ENCODE measurements at places on chromosomes 3 and 15.

DNA sequence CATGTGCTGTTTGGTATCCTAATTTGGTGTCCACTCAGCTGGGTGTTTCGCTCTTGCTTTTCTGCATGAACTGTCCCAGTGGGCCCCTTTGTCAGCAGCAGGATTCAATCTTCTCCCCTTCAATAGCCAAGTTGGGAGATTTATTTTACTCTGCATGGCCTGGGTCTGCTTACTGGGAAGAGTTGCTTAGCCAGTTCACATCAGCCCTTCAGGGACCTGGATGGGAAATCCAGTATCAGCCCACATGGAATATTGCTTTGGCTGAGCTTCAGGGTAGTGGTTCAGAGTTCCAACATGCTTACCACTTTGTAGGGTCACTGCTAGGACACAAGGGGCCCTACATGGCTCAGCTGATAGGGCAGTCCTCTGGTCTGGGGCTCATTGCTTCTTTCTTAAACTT is 93.0 kb upstream of the BOC start:
- no peak for DNase-seq

- DNase-seq = no peak
Measured at GRCh38 chr3:128592864-128593263, 57.8 kb downstream of the RPN1 start.

DNA sequence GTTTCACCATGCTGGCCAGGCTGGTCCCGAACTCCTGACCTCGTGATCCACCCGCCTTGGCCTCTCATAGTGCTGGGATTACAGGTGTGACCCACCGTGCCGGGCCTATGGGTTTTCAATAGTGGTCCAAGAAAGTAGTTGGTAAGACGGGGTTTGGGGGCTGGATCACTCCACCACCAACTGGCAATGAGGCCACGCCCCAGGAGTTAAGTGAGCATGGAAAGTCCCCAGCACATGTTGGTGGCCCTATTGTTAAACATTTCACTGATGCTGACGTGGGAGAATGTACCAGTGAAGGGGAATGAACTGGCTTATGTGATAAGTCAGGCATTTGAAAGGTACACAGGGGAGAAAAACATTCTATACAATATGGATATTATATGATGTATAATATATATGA is 80.4 kb downstream of the CHRD start:
- no peak for DNase-seq

GRCh38 chr15:64653757-64654156 is 121.6 kb downstream of the RBPMS2 start:
- no peak for DNase-seq

DNA sequence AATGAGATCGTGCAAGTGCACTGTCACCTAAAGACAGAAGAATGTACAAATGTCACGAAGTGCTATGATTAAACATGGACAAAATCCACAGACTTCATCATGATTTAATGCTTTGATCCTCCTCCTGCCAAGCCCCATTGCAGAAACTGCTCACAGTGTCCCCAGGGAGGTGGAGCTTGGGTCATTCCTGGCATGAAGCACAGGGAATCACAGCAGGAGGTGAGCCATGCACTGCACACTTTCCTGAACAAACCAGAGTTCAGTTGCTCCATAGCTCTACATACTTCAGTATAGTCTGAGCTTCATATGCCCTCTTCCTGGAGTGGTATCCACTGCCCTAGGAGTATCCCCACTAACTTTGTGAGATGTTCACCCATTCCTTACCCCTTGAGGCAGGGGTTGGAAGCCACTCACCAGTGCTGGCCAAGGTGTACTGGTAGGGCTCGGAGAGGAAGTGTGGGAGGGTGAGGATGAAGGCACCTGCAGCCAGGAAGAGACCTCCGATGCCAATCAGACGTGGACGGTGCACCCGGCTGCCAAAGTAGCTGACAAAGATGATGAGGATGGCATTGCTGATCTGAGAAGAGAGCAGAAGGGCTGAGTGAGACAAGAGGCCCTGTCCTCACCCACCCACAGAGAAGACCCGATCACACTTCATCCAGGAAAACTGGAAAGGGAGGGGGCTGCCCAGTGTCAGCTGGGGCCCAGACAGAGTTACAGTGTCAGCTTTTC is 56.3 kb downstream of the SLCO2A1 start:
- DNase-seq = no peak

DNA sequence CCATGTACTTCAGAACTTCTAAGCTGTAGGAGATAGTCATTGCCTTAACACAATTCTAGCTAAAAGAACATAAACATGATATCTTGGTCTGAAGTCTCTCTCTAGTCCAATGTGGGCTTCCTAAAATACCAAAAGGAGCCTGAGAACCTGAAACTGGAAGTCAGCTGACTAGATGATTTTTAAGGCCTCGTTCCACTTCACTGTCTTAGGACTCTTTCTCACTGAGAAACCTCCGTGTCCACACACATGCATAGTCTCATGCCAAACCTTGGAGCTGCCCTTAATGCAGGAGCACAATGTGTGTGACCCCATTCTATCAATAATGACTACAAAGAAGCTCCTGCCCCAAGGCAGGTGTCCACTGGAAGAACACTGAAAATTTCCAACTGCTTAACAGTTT is 87.7 kb downstream of the ETFA start:
- no peak for DNase-seq

GRCh38 chr3:194237110-194237509 is 101.2 kb downstream of the HES1 start:
- no peak for DNase-seq

GRCh38 chr3:13425689-13426088 is 5.6 kb upstream of the NUP210 start:
- no peak for DNase-seq
